SJCRH30 (cell line): ENCODE measurements at places on chromosomes 1 and 21. TPM values are rescaled to one million over a fixed set of nuclear protein-coding genes. Genes with fewer than 3 reads are reported as not detected.

DNA sequence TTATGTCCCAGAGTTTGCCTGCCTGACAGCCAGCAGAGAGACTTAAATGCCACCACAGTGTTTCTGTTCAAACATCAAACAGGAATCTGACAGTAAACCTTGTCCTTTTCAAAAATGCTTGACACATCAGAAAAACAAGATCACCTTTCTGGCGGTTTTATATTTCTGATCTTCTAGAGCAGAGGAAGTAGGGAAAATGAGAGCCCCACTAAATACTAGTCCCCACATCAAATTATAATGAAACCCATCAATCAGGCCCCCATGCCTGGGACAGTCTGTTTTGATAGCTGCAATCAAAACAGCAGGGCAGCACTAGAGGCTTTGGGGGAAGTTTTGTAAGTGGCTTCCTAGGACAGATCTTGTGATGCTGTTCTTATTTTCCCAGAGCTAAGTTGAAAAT, 129.3 kb downstream of the CNIH3 start:
- no peak overlapping the region for H3K27ac ChIP-seq
- no peak overlapping the region for H3K4me3 ChIP-seq
- no peaks in the 10 kb centered on the region for H3K36me3 ChIP-seq

DNA sequence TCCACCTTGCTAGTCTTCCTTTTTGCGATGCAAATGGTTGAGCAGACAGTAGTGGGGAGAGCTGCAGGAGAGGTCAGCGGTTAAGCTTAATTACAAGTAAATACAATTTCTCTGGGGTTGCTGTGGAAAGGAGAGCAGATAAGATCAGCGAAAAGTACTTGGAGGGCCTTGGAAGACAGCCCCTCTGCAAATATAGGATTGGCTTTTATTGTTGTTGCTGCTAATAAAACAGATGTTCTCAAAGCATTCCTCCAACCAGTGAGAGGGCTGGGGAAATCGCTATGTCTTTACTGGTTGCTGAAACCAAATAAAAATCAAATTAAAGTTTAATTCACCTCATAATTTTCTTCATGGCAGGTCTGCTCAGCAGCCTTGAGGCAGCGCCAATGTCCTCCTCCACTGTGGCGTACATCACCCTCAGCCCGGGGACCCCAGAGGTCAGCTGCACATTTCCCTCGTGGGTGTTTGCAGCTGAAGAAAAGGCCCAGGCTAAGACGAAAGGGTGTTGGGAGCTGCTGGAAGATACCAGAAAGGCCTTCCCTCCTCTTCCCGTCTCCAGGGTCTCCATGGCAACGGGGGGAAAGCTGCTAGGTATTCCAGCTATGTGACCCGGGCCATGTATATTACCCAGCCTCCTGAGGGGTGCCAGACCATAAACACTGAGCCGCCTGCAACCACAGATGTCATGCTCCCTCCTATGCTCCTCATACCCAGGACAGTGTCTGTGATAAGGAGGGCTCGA, 54.6 kb upstream of the POU2F1 start:
- DNase-seq, result peak; percentile 64
- H3K27ac ChIP-seq, result no peak overlapping the region; the same call in 1 of the 2 replicates
- peak overlapping the region; percentile 42 for H3K4me3 ChIP-seq
- no peaks in the 10 kb centered on the region for H3K36me3 ChIP-seq
- no peaks in the 10 kb centered on the region for H3K27me3 ChIP-seq

- peak overlapping the region; percentile 26 for H3K27ac ChIP-seq
- H3K4me3 ChIP-seq, result no peak overlapping the region
- no peak for DNase-seq
- H3K27me3 ChIP-seq, result no peaks in the 10 kb centered on the region
- H3K4me1 ChIP-seq, result peaks cover 44% of the 10 kb centered on the region
These were observed 110.0 kb upstream of the SERBP1 start for GRCh38 chr1:67540025-67540732.

DNA sequence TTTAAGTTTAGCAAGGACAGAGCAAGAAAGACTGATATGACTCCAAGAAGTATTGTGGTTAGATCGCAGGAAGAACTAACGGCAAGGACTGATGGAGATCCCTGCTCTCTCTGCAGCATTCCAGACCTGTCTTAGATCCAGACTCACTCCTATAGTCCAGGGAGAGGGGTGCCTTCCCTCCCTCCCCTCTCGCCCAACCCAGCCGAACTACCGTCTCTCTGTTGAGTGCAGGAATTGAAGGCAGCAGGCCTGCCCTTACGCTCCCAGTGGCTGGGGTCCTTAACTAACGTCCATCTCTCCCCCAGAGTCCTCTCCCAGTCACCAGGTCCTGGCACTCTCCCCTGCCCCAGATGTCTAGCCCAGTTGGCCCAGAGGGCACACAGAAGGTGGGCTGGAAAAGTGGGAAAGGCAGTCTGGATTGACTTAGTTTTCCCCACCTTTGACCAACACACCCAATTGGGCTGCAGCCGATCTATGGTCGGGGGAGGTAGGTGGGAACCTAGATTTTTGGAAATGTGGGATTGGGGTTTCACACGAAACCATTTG, 1.1 kb downstream of the CRABP2 start:
- H3K4me3 ChIP-seq, result no peak overlapping the region
- H3K36me3 ChIP-seq, result no peaks in the 10 kb centered on the region
- H3K27me3 ChIP-seq, result peaks cover 18% of the 10 kb centered on the region
- H3K27ac ChIP-seq, result no peak overlapping the region
- DNase-seq, result no peak

Gene GLMN
- total RNA-seq, result 27.0 and 28.4 TPM in 2 replicates
